T-helper 9 cell (primary cell): ENCODE measurements at places on chromosomes 13 and 19.

DNA sequence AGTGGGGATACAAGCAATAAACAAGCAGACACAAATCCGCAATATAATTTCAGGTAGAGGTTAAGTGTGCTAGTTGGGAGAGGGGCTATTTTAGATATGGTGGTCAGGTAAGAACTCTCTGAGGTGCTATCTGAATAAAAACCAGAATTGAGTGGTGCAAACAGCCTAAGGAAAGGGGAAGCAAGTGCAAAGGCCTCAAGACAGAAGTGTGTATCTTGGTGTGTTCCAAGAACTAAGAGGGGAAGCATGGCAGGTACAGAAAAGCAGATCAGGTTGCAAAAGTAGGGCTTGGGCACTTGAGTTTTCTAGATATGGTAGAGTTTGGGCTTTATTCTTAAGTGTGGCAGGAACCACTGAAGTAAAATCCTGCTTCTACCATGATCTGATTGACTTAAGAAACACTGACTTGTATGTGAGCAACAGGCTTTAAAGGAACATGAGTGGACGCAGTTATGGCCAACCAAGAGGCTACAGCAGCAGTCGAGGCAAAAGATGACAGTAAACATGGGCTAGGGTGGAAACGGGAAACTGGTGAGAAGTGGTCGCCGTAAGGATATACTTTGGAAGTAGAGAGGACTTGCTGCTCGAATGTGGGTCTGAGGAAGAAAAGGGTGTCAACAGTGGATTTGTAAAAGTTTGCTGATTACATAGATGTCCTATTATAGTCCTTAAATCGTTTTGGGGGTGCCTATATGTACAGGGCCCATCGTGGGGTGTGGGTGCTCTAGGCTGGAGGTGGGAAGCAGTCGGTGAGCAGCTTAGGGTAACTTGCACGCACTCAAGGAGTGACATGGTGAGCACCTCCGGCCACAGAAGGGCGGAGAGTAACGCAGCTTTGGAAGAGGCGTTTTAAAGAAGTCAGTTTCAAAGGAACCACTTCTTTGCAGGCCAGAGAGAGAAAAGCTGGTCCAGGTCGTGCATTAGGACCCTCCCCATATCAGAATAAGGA, 677 bp downstream of the TGDS start:
- DNase-seq: no peak

- no peak for DNase-seq
Measured at GRCh38 chr13:29453617-29454011, 141.9 kb downstream of the SLC7A1 start.

GRCh38 chr19:384799-385169, 24.2 kb downstream of the C2CD4C start:
- no peak for DNase-seq

GRCh38 chr13:50840284-50840683, 3.2 kb downstream of the DLEU7 start:
- DNase-seq: no peak

DNA sequence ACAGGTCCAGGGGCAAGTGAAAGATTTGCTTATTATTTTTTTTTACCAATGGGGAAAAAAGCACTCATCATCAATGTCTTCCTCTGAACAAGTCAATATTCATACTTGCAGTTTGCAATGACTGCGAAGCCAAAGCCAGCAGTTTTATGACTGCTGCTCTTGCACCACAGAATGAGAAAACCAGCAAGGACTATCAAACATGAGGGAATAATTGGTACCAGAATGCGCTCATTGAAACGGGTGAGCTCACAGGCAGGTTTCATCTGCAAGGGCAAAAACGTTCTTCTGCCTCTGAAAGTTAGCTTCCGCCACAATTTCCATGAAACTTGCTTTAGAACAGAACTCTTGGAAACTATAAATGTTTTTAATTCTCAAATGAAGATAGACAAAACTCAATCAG, 5.5 kb downstream of the DLEU7 start:
- no peak for DNase-seq

- DNase-seq: no peak
Measured at GRCh38 chr13:96553796-96554195, 440.5 kb downstream of the OXGR1 start.

DNA sequence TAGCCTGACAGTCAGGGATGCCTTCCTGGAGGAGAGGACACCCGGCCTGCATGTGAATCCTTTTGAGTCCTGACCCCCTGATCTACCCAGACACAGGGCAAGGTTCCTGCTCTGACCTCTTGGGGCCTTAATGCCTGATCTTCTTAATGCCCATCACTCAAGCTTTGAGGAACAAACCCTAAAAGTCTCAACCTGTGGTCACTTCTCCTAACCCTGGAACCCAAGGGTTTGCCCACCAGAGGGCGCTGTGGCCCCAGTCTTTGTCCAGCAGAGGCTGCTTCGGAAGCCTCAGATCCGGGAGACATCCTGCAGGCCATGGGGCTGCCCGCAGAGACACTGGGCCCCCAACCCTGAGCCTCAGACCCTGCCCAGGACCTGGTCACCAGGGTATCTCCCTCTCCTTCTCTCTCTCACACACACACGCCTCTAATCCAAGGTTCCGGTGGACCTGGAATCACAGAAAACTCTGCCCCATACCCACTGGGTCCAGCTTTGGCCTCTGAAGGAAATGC, 9.8 kb upstream of the DPF1 start:
- DNase-seq: peak; percentile 72

DNA sequence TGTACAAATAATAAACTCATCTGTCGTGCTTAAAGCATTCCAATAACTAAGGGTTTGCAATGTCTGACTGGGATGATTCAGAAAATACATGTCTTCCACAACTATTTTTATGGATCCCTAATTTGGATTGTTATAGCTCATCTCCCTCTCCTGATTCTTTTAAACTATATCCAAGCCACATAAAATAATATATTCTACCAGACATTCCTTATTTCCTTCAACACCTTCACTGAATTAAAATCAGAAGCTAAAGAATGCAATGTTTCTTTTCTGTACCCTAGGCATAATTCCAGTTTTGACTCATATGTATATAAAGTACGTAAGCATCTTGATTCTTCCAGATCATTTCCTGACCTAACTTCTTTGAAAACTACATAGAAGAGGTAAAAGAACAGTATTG, 420.4 kb downstream of the EFNB2 start:
- DNase-seq: no peak
